CD8-positive, alpha-beta T cell (primary cell): ENCODE measurements at places on chromosomes 6 and 20.

- DNase-seq, result no peak
Observed at GRCh38 chr6:112802144-112802543, 455.0 kb downstream of the RFPL4B start.

- DNase-seq, result no peak
Observed at GRCh38 chr6:46044881-46045617, 29.4 kb upstream of the CLIC5 start.

DNA sequence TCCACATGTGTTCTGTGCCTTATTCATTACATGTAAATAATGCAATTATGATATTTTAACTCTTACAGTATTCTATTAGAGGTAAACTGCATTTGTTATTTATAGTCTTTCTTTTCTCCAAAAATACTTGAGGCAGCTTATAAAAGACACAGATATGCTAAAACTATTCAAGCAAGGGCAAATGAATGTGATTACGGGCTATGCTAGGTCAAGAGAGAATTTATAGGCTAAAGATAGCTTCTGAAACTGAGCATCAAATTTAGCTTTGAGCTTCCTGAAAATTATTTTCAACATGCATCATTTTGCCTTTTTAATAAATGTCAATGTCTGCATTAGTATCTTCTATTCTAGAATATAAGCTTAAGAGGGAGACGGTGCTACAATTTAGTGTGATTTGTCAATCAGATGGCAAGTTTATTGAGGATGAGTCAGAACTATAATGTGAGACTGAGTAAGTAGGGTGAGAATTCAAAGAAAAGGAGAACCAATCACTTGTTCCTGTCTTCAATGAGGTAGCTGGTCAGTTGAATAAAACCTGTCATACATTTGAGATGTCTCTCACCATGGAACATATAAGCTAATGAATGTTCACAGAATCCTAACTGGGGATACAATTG is 669.4 kb upstream of the CITED2 start:
- DNase-seq, result no peak

- no peak for DNase-seq
Observed at GRCh38 chr20:25258828-25259227, 10.9 kb downstream of the PYGB start.

DNA sequence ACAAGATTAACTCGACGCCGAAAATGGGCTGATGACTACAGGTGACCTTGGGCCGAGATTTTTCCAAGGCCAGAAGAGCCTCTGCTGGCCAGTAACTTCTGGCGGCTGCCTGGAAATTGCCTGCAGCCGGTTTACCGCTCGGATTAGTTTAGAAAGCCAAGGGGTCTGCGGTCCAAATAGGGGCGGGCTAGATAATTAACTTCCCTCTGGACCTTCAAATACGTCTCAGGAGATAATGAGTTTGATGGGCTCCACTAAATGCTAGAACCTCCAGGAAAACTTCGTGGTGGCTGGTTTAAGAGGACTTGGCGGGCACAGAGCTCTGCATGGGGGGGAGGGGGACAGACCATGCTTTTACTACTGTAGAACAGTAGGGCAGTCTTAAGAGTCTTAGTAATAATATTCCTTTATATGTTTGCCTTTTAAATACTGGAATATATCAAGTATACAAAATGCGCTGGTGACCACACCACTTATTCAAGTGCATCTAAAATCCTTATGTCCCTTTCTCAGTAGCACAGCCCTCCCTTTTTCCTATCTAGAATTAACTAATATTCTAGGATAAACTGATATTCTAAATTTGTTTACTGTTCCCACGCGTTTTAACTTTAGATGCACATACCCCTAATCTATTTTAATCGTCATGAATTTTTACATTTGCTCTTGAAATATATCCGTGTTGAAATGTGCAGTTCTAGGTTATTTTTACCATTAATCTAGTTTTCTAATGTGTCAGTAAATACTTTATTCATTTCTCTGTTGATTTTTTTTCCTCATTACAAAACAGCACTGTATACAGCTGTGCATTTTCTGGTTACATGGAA is 107.5 kb upstream of the PRSS16 start:
- no peak for DNase-seq

DNA sequence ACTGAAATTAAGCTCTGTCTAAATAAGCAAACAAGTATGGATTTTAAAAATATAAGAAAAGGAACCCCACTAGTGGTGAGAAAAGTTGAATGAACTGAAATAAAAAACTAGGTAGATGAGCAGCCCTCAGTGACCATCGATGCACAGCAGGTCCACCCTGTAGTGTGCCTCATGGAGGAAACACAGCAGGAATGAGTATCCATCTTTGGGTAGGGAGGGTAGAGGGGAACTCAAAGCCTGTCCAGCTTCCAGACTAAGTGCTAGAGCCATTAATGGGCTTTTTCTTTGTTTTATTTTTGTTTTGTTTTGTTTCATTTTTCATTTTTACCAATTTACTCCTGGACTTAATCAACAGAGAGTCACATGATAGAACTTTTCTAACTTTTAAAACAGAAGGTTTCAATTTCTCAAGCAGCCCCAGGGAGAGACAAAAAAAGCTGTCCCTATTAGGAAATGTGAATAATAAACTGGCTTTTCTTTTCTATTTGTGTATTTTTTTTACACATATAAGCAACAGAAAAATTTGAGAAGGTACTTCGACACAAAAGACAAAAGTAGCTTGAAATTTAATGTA is 700.6 kb downstream of the HACE1 start:
- no peak for DNase-seq

GRCh38 chr6:102493485-102493884 is 1100.0 kb downstream of the GRIK2 start:
- no peak for DNase-seq

DNA sequence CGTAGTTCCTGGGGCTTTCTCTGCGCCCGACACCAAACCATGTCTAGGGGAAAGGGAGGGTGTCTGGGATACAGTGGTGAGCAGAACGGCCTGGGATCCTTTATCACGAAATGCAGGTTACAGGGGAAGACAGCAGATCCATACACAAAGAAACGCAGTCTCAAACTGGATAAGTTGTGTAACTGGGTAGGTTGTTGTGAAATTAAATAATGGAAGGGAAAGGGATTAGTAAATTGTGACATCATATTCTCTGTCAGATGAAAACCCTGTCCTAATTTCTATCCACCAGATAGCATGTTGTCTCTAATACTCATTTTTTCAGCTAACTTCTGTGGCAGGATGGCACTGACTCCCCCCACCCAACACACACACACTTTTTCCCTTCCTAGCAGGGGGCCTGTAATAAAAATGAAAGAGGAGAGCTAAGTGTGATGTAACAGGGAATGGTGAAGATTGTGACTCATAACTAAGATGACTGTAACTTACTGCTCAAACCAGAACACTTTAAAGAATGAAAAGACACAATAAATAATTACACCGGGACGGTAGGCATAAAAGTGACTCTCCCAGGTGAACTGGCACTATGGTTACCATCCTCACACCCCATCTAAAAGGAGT is 769 bp upstream of the TRPC4AP start:
- peak; percentile 27 for DNase-seq

DNA sequence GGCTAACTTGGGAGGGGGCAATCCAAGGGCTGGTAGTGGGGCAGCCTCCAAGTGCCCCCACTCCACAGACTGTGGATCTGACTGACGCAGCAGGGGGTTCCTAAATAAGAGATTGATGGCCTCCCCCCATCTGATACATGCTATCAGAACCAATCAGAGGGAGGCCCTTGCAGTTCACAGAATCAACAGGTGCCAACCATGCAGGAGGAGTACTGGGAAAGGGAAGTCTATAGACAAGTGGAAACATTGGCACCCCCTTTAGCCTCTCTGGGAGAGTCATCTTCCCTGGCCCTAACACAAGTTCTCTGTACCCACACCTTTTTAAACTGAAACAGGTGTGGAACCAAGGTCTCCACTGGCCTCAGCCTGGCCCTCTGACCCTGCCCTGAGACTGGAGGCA is 145.8 kb downstream of the OR2B2 start:
- DNase-seq, result no peak

DNA sequence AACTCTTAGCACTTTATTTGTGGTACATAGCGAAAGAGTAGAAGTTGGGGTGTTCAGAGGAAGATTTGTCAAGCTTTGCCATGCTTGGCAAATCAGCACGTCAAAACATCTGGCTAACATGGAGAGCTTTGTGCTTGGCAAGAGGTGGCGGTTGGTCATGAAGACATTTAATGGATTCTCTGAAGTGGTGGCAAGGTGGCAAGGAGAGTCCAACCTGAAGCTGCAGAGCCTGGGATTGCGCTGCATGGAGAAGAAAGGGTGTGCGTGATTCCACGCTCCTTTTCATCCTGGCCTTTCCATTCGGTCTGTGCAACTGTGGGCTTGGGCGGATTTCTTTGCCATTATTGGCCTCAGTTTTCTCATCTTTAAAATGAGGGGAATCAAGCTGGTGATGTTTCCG is 3.1 kb downstream of the PYGB start:
- no peak for DNase-seq

DNA sequence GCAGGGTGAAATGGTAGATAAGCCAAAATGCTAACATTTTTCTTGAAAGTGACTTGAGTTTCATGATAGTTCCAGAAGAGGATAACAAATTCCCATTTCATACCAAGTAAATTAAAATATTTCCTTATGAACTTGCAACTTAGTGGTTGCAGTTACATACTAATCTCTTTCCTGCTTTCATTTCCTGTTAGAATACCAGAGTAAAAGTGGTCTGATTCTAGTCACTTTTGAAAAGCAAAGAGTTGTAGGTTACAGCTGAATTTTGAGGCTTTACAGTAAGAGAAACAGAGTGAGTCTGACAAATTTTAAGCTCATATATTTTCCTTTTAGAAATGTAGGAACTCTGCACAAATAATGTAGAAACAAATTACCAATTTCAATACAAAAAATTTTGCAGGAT is 117.4 kb downstream of the ZFAND3 start:
- DNase-seq, result no peak

DNA sequence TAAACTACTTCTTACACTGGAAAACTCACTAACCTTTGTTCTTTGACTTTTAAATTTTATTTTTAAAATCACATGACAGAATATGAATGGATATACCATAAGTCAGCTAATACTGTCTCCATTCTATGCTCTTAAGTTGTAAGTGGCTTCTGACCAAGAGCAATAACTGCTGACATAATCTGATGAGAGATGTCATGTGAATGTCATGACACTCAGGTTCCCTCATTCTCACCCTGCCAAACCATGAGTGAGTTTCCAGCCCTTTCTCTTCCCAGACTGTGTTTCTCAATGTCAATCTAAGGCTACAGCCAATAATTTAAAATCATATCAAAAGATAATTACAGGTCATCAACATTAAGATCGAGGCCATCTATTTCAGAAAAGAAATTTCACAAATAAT is 39.7 kb downstream of the KIF16B start:
- DNase-seq, result no peak

DNA sequence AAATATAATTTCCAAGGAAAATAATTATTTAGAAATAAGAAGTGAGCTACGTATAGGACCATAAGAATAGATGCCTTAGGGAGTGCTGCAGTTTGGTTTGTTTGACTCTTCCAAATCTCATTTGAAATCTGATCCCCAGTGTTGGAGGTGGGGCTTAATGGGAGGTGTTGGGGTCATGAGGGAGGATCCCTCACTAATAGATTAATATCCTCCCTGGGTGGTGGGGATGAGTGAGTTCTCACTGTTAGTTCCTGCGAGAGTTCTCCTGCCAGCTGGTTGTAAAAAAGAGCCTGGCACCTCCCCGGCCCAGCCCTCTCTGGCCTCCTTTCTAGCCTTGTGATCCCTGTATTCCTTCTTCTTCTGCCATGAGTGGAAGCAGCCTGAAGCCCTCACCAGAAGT is 69.3 kb downstream of the RCAN2 start:
- no peak for DNase-seq

DNA sequence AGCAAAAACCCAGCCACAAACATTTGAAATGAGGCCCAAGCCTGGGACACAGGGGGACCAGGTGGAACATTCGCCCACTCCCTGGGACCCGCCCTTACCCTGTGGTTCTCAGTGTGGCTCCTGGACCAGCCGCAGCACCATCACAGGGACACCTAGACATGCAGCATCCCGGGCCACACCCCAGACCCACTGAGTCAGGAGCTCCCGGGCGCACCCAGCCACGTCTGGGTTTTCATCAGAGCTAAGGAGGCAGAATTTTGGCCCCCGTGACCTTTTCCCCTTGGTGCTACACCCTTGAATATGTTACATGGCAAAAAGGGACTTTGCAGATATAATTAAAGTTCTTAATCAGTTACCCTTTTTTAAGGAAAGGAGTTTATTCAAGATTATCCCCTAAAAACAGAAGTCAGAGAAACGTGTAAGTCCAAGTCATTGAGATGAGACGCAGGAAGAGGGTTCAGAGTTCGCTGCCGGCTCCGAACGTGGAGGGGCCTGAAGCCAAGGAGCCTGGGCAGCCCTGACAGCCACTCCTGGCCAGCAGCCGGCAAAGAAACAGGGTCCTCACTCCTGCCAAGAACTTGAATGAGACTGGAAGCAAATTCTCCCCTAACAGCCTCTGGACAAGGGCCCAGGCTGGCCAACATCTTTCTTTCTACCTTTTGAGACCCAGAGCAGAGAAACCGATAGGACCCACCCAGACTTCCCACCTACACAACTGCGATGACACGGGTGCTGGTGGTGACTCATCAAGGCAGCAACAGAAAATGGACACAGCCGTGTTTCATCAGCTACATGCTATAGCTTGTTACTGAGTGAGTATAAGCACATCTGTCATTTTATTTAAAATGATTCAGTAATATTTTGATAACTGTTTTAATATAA is 25.3 kb downstream of the BFSP1 start:
- peak; percentile 74 for DNase-seq

DNA sequence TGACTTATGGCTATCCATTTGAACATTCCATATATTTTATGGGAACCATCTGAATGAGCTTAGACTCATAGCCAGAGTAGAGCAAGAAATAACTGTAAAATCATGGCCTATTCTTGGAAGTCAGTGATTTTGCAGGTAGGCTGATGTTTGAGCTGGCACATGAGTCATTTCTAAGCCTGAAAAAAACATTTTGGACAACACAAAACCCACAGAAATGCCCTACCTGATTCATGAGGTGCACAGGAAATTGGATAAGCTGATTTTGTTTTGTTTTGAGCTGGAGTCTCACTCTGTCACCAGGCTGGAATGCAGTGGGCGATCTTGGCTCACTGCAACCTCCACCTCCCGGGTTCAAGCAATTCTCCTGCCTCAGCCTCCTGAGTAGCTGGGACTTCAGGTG is 443.0 kb downstream of the PKHD1 start:
- no peak for DNase-seq

DNA sequence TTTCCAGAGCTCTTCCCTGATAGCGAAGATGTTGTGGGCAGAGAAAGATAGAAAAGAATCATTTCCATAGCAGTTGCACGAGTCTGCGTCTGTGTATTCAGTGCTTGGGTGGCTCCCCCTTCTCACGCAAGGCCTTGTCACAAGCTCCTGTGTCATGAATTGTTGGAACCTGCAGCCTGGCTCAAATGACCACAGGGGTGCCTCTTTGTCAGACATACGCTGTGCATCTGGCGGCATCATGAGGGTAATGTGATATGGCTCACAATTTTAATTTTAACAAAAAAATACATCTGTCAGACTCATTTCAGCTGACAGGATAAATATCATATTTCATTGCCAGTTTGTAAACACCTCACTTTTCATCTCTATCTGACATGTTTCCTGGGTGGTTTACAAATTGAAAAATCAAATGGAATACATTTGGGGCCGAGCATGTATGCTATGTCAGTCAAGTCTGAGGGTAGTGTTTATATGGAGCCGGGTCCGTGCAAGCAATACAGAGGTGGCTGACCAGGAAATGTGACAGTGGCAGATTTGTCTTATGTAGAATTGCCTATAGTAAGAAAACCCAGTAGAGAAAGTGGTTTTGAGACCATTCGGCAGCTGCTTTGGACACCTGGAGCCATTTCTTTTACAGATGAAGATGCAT is 90.9 kb downstream of the CAP2 start:
- DNase-seq, result no peak
